ENCODE measurements at places on chromosomes 5 and 9.
A peak's percentile ranks its signal among the peaks of the same experiment; 100 is the strongest.

DNA sequence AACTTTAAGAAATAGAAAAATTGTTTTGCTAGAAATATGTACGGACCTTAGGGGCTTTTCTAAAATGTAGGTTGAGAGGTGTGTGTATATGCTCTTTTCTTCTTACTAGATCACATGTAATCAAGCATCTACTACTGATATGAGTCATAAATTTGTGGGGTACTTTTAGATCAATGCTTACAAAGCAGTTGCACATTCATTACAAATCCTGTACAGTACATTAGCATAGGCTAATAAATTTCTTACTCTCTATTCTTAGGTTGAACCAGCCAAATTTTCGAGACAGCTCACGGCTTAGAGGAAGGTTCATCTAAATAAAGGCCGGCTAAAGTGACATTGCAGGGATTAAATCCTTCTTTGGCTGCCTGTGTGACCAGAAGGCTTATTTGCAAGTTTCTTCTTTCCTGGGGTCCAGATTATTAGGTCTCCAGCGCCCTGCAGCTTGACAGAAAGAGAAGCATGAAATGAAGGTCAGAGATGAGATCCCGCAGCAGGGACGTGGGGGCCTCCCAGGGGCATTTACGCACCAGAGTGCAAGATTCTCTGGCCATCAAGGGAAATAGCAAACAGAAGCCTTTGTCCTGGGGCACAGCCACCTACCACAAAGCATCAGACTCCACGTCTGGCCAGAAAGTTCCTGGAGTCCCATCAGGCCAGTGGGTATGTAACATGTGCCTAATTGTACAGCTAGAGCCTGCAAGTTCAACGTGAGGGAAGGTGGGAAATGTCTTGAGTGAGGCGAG lies 53.0 kb downstream of the NIM1K start:
- no peak for DNase-seq

DNA sequence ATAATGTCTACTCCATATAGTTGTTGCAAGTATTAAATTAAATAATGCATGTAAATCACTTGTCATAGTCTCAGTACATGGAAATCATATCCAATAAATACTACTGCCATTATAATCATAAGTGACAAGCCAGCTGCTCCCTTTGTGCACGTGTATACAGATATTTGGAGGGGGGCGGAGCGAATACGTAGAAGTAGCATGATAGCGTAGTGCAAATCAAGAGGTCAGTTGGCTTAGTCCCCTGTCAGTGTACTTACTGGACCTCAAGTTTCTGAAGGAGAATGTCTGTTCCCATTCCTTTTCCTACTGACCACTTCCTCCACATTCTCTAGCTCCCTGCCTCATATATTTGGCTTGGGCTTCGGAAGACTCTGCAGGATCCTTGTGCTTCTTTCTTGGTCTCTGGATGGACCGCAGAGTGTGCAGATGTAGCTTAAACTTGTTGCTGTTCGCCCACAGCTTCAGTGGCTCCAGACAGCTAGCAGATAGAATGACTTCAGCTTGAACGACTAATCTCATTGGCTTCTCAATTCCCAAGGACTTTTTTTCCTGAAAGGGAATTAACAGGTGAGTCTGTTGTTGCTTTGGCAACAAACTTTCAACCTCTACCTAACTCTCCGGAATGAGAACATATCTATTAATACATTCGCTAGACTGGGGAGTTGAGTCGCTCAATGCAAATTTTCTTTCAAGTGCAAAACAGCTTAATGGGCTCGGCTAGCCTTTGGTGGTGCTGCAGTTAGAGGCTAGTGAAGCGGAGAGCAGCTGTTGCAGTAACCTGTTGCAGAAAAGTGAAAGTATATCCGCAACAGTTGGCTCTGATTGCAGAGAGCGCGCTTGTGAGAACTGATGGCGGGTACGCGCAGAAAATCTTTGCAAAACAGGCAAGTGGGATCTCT lies at the start of gene PCDHB1:
Gene PCDHB1 (plus strand): TSS at position 753 of the 899 bp plus-strand sequence. CDS start 97 bp downstream, at position 850.
- DNase-seq, result no peak

DNA sequence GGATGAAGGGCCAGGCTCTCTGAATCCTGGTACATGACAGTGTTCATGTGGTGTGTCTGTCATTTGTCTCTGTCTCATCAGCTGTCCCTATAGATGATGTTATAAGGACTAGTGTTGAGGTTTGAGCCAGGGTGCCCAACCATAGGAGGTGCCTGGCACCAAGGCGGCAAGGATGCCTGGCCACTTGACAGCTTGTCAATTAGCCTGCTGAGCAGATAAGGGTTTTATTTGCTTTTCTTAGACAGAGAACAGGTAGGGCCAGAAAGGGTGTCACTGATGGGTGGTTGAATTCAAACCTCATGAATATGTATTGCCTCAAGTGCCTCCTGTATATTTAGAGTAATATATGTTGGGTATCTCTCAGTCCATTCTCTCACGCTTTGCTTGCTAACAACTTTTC lies 30.1 kb upstream of the AUH start:
- no peak for DNase-seq

DNA sequence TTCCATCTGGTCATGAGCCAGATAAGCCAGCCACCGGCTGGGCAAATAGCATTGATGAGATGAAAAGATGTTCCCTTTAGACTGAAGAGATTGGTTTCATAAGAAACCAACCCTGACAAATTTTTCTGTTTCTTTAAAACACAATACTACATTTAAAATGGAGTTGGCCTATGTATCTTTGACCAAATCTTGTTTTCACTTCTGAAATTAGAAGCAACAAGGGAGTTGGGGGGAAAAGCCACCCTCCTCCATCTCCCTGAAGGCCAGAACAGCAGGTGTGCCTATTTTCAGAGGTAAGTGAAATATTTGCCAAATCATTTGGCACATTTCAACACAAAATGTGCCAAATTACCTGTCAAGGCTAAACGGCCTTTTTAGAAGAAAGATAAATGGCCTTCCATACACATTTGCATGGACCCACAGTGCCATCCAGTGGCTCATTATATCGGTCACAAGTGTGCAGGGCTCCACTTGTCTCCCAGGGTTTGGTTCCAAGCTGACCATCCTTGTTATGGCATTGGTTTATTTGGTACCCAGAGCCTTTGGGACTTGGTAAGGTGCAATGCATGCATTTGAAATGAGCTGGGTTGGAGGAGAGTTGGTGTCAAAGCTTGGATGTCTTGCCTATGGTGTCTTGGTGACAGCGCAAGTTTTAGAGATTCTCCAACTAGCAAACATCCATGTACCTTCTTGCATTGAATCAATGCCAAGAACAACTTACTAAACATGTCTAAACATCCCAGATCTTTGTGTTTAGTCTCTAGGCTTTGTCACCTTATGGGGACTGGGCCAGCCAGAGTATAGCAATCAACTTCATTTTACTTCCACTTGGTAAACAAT lies 372.0 kb upstream of the KIF2A start:
- DNase-seq, result peak; percentile 59

DNA sequence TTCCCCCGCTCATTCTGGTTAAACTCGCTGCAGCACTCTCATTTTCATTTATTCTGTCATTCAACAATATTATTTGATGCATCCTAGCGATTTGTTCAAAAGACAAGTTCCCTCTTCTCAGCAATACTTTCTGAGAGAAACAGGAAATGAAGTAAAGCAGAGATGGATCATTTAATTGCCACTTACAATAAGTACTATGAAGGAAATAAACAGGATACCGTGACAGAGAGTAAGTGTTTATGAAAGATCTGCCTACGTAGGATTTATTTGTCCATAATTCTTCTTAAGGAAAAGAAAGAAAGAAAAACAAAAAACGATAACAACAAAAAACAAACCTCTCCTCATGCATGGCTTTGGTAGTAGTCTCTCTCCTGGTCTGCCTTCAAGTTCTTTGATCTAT lies 406.8 kb upstream of the ZNF608 start:
- no peak for DNase-seq

- DNase-seq, result no peak
Measured at GRCh38 chr5:95713960-95714710, 17.0 kb upstream of the RHOBTB3 start.

DNA sequence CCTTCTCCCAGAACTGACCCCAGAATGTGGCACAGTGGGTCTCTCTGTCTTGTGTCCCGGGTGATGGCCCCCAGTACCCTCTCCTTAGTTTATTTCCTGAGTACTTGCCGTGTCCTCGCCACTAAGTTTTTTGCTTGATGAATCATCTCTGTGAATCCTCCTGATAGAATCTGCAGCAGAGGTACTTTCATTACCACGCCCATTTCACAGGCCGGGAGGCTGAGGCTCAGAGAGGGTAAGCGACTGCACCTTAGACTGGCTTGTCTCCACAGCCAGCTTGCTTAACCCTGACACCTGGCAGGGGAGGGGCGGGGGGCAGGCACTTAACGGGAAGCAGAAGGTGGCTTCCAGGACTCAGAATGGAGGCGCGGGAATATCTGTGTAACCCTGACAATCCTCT lies 7.9 kb upstream of the IER5L start:
- no peak for DNase-seq

DNA sequence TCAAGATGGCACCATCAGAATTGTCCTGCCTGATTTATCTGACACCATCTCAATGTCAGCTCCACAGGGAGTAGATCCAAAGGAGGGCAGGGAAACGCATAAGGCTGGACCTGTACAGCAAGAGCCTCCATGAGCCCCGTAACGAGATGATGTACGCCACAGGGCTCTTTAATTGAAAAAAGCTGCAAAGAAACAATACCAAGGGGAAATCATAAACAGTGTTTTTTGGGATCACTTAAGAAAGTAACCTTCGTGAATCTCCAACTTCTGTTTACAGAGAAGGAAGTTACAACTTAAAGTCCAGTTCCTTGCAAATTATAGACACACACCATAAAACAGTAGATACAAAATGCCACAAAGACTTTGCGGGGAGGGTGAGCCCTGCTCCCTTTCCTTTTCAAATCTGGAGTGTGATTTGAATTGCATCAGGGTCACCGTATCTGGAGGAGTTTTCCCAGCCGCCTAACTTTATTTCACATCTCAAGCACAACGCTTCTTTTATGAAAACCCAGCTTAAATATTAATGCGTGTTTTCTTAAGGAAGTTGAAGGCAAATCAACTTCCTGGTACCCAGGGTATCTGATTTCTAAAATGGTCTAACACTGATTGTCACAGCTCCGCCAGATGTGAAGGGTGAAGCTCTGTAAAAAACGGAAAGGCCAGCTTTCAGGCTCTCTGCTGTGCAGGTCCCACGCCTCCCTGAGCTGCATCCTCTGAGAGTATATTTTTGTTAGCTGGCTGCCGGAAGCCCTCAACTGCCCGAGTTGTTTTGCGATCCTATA lies 88.9 kb downstream of the EBF1 start:
- DNase-seq, result peak; percentile 71

DNA sequence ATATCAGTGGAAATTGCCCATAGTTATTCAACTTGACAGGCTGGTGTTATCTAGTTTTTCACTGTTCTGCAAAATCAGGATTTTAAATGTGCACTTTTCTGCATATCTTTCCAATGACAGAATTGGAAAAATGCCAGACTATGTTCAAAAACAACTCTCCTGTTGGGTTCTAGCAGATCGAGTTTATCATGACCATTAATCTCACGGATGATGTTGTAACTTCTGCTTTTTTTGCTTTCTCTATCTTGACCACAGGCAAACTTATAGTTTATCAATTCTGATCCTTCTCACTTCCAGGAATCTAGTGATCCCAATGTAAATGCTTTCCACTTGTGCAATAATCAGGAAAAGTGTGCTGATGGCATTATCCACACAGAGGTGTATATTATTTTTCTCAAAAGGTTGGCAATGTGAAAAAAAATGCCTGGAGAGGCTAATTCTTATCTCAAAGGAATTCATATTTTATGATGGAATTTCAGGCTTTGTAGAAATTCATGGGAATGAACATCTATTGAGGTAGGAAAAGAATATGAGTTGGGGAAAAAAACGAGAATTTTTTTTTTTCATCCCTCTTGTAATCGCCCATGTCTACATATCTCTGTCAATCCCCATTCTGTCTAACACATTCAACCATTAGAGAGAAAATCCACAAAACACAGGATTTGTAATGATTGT lies 73.6 kb upstream of the DAB2 start:
- peak; percentile 53 for DNase-seq

- no peak for DNase-seq
Measured at GRCh38 chr5:111765613-111766571, 8.9 kb upstream of the NREP start.

- no peak for DNase-seq
Measured at GRCh38 chr5:59753599-59753998, 139.9 kb downstream of the PDE4D start.

DNA sequence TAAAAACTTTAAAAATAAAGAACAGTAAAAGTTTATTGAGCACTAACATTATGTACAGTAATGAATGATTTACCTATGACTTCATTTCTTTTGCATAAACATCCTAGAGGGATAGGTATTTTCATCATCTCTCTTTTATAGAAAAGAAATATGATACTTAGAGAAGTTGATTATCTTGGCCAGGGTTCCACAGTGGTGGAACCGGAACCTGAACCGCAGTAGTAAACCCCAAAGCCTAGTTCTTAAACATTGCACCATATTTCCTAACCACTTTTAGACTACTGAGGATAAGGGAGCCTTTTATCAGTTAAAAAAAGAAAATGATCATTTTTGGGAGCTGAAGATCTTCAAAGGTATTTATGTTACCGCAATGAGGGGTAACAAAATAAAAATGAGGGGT lies 205.7 kb upstream of the SGCD start:
- DNase-seq, result peak; percentile 34

DNA sequence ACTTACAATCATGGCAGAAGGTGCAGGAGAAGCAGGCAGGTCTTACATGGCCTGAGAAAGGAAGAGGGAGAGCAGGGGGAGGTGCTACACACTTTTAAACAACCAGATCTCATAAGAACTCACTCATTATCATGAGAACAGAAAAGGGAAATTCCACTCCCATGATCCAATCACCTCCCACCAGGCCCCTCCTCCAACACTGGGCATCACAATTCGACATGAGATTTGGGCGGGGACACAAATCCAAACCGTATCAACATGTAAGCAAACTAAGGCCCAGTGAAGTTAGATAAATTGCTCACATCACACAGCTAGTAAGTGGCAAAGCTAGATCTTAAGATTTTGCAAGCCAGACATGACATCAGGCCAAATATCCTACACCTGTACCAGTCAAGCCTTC lies 48.3 kb upstream of the RIC1 start:
- peak; percentile 24 for DNase-seq

DNA sequence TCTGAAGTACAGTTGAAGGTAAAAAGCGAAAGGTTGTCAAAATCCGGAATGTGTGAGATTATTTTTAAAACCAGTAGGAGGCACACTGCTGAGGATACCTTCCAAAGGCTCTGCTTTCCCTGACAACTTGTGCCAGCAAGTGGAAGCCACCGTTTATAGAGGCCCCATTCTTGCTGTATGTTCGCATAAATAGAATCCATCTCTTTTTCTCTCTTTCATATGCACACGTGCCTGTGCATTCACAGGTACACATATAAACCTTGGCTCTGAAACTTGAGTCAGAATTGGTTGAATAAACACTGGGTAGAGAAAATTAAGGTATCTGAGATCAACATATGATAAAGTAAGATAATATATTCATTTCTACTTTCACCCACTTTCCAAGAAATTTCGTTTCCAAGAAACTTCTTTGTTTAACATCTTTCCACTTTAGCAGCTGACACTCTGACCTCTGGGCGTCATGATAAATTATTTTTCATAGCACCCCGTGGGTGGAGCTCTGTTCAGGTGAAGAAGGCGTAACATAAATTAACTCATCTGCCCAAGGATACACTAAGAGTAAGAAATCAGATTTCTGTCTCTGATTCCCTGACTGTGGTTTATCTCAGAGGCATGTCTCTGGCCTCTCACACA lies 63.7 kb upstream of the RICTOR start:
- no peak for DNase-seq
